Stimulated activated naive CD8-positive, alpha-beta T cell treated with anti-CD3 and anti-CD28 coated beads, Interleukin-15, amount 100 ng/mL, for 72 hours (primary cell): ENCODE measurements at places on chromosomes 6 and 20.

GRCh38 chr6:79250107-79250514 is 15.6 kb upstream of the HMGN3 start:
- DNase-seq, result no peak

DNA sequence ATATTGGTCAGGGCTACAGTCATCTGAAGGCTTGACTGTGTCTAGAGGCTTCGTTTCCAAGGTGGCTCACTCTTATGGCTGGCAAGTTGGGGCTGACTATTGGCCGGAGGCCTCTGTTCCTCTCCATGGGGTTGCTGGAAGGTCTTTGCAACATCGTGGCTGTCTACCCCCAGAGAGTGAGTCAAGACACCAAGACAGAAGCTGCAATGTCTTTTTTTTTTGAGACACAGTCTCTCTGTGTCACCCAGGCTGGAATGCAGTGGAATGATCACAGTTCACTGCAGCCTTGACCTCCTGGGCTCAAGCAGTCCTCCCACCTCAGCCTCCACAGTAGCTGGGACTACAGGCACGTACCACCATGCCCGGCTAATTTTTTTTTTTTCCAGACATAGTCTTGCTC is 29.4 kb upstream of the KIF3B start:
- DNase-seq, result no peak

DNA sequence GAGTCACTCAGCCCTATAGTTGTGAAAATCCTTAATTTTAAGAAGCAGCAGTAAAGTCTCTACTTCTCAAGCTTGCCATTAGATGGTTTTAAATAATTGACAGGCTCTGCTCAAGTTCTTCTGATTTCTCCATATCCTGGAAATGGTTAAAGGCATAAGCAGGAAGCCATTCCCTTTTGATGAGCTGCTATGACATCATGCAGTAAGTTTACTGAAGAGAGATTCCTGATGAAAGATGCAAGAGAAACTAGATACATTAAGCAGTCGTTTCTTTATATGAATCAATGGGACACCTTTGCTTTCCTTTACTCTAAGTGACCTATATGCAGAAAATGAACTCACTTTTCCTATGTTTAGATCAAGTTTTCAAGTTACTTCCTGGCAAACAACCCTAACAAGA is 9.8 kb downstream of the POPDC3 start:
- DNase-seq, result no peak

- DNase-seq, result no peak
Measured at GRCh38 chr6:26502626-26503025, 2.5 kb downstream of the BTN1A1 start.

- peak; percentile 56 for DNase-seq
Measured at GRCh38 chr6:26223650-26224546, 136.7 kb downstream of the HFE start.

DNA sequence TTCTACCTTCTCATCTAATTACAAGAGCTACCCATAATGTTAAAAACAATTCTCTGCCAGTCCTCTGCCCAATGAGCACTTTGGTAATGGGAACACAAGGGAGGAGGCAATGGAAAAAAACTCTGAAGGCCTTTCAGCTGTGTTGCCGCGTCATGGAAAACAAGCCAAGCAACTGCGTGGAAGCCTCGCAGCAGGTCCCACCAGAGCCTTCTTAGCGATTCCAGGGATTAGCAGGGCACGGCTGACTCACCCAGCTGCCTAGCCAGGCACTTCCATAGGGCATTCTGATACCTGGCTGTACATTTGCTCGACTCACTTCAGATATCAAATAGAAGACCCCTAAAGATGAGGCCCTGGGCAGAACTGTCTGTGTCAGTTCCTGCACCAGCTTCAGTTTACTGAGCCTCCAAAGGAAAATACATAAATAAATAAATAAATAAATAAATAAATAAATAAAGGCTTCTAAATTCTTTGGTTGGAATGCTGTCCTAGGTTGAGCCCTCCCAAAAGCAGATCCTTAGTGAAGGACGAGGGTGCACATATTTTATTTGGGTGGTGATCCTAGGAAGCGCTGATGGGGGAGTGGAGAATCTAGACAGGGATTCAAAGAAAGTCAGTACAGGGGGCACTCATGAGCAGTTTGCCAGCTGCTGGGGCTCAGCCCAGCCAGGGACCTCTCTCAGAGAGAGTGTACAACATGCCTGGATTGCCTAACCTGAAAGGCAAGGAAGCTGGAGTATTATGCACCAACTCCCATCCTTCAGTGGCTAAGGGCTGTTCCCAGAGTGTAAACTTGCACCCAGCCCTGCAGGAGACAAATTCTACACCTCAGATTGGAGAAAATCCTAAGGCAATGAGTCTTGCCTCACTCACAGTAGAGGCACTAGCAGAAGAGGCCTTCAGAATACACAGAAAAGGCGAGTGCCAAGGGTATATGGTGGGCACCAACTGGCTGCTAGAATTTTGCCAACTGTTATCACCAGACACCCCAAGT is 18.2 kb downstream of the SNAP25 start:
- DNase-seq, result no peak

GRCh38 chr6:25122622-25123237 is 156.4 kb upstream of the CARMIL1 start:
- no peak for DNase-seq

DNA sequence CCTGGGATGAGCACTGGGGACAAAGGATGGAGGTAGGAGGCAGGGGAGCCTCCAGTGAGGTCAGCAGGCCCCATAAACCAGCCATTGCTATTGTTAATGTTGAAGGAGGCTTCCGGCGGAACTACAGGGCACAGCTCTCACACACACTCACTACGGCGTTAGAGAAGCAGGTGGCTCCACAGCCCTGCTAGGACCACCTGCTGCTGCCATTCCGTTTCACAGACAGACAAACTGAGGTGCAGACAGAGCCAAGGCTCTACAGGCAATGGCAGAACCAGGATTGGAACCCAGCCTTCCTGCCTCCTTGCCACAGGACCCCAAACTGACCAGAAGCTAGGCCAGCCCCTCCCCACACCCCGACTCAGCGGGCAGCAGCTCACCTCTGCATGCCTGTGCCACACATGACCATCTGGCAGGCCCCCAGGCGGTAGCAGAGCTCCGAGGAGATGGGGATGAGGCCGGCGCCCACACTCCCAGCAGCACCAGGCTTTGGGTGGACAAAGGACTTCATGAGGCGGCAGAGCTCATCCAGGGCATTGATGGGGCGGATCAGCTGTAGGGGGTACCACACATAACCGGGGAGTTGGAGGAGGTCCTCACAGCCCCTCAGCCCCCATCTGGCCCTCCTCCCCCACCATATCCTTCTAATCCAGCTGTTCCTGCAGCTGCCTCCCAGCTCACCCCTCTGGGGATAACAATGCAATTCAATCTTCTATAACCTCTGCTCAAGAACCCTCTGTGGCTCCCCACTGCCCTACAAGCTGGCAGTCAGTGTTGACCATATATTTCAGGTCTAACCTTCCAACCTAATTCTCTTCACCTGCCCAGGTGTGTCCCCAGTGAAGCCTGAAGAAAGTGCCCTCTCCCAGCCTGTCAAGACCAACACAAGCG is 198.5 kb downstream of the PREX1 start:
- DNase-seq, result no peak

GRCh38 chr20:34529742-34530141 is 13.5 kb downstream of the DYNLRB1 start:
- DNase-seq, result no peak

DNA sequence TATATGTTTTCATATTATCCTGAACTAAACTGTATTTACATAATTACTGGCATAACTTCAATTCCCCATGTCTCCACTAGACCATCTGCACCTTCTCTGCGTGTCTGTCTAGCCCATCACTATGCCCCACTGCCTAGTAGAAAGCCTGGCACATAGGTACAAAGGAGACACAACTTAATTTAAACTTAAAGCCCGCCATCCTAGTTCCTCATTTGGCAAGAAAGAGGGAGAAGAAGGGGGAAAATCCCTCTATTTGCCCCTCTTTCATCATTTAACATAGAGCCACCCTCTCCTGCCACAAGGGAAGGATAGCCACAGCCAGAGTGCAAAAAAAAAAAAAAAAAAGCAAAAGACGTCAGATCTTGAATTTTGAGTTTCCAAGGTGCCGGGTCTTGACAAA is 1.8 kb downstream of the PKIG start:
- DNase-seq, result no peak

- DNase-seq, result no peak
Measured at GRCh38 chr6:143346004-143346403, 104.5 kb downstream of the ADAT2 start.

DNA sequence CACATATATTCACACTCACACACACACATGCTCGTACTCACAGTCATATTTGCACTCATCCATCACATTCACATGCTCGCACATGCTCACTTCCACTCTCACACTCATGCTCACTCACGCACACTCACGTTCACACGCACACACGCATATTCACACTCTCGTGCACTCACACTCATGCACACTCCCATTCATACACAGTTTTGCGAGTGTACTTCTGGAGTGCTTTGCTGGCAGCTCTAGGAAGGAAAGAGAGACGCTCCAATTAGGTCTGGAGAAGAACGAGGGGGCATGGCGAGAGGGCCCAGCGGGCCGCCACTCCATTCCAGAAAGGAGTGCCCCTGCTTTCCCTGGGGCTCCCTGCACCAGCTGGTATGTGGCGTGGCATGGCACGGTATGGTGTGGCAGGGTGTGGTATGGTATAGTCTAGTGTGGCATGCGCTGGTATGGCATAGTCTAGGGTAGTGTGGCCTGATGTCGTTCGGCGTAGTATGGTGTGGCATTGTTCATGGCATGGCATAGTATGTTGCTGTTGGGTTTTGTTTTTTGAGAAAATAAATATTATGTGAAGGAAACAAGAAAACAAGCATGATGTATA is 216.8 kb upstream of the CDYL start:
- DNase-seq, result no peak

DNA sequence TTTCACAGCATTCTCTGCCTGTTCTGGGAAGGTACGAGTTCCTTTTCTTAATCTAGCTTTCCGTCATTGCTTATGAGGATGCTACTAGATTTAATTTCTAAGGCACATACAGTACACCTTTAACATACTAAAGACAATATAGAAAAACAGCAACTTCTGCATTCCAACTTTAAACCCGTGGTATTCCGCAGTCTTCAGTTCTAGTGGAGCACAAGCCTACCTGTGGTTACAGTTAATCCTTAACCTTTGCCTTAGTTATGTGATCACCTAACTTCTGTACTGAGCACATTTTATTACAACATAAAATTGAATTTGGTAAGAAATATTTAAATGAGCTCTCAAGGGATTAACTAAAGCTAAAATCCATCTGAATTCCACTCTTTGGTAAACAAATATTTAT is 289.5 kb downstream of the BTBD9 start:
- DNase-seq, result no peak

- no peak for DNase-seq
Measured at GRCh38 chr6:125931733-125932450, 24.7 kb upstream of the HINT3 start.

- DNase-seq, result no peak
Measured at GRCh38 chr6:94389218-94389617, 969.9 kb upstream of the EPHA7 start.

GRCh38 chr6:31547727-31548543 is 527 bp downstream of the NFKBIL1 start:
- DNase-seq, result no peak

DNA sequence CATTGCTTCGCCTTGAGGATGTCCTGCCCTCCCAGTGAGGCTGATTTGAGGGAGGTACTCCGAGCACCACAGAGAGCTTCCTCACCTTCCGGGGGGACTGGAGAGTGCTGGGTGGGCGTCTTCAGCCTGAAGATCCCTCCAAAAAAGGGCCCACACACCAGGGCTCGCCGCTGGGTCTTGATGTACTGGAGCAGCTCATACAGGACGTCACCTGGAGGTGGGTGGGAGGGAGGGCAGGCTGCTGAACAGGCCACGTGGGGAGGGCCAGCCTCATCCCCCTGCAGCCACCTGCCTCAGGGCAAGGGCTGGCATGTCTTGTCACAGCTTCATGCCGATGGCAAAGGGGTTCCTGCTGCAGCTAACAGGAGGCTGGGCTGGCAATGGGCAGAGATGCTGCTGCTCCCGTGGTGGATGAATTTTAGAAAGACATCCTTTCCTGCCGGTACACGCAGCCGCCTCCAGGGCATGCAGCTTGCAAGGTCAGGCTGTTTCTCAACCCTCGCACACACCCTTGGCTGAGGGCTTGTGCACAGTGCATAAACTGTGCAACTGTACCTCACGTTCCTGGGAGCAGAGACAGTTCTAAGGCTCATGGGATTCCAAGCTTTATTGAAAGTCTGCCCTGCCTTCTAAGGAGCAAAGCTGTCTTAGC is 14.0 kb downstream of the ETV7 start:
- no peak for DNase-seq

- peak; percentile 54 for DNase-seq
Measured at GRCh38 chr20:3786126-3786484, 435 bp downstream of the CENPB start.

GRCh38 chr20:10790013-10790412 is 116.2 kb upstream of the JAG1 start:
- DNase-seq, result no peak

- DNase-seq, result no peak
Measured at GRCh38 chr6:160215232-160215631, 43.4 kb downstream of the SLC22A2 start.

DNA sequence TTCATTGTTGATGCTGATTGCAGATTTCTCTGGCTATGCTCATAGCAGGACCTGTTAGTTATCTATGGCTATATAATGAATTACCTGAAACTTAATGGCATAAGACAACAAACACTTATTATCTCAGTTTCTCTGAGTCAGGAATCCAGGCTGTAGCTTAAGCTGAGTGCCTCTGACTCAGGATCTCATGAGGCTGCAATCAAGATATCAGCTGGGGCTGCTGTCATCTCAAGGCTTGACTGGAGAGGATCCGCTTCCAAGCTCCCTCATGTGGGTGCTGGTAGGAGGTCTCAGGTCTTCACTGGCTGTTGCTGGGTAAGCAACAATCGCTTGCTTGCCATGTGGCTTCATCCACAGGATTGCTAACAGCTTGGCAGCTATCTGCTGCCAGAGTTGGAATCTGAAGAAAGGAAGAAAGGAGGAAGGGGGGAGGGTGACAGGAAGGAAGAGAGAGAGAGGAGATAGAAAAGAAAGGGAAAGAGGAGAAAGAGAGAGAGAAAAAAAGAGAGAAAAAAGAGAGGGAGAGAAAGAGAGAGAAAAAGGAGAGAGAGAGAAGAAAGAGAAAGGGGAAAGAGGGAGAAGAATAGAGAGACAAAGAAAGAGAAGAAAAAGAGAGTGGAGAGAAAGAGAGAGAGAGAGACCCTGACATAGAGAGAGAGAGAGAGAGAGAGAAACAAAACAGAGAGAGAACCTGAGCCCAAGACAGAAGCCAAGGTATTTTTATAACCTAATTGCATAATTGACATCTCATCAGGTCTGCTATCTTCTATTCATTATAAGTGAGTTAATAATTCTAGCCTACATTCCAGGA is 579.0 kb upstream of the BTBD3 start:
- DNase-seq, result no peak

GRCh38 chr6:23183846-23184245 is 614.5 kb downstream of the HDGFL1 start:
- no peak for DNase-seq

- no peak for DNase-seq
Measured at GRCh38 chr6:92752114-92752513, 667.2 kb downstream of the EPHA7 start.

DNA sequence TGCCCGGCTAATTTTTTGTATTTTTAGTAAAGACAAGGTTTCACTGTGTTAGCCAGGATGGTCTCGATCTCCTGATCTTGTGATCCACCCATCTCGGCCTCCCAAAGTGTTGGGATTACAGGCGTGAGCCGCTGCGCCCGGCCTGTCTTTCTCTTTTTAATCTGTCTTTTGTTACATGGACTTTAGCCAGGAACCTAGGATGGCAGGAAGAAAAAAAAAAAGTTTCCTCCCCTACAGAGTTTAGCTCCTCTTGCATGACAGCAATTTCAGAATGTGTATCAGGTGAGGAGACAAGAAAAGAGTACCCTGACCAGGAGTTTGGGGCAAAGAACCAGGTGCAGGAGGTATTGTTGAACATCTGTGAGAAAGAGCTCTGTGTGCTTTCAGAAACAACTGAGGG is 21.4 kb upstream of the TXLNB start:
- no peak for DNase-seq
